ENCODE measurements at places on chromosomes 2 and 18. TPM values are rescaled to one million over a fixed set of nuclear protein-coding genes. Genes with fewer than 3 reads are reported as not detected.

GRCh38 chr18:12308386-12309100 lies 502 bp downstream of the TUBB6 start:
- ATAC-seq = peak; percentile 81

DNA sequence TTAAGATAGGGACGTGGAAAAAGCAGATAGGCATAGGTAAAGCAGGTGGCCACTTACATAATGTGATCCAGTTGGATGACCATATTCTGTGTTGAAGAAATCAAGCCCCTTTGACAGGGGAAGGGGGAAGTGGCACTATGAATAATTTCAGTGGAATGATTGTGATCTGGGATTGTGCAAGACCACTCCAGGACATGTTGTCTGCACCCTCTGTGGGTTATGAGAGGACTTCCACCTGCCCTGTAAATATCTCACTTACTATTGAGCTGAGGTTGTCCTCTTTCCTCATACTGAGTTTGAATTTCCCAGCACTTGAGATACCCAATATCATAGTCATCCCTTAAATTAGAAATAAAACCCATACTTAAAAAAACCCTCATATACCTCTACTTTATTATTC lies 220.7 kb downstream of the IRS1 start:
- ATAC-seq = no peak

GRCh38 chr2:172572981-172573380 lies 17.1 kb downstream of the PDK1 start:
- ATAC-seq = no peak

- ATAC-seq = no peak
Observed at GRCh38 chr2:128057334-128057733, 29.5 kb upstream of the SAP130 start.

- ATAC-seq = peak; percentile 92
Observed at GRCh38 chr2:237923481-237924163, 43.2 kb upstream of the UBE2F start.

DNA sequence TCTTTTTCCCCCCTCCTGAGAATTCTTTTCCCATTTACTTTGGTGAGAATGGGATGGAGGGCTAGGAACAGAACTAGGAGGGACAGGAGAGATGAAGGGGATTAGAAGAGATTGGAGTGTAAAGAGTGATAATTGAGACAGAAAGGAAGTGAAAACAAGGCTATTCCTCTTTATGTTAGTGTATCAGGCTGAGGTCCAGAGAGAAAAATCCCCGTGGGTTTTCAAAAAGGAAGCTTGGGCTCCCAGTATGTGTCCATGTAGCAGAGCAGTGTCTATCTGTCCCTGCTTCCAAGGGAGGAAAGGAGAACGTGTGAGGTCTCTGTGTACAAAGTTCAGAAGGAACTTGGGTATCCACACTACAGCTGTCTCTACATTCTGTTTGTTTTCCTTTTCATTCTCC lies 59.9 kb upstream of the KCNE4 start:
- no peak for ATAC-seq

LIMS2 gene
- total RNA-seq = 2.4 TPM

HOXD1 gene
- total RNA-seq = not detected

REG3A gene
- not detected for total RNA-seq
